ENCODE measurements at places on chromosomes 2 and 18.

- peak; percentile 5 for DNase-seq
Observed at GRCh38 chr2:126886211-126886915, 12.3 kb upstream of the TEX51 start.

- DNase-seq = no peak
Observed at GRCh38 chr2:206531996-206532543, 88.7 kb downstream of the ADAM23 start.

DNA sequence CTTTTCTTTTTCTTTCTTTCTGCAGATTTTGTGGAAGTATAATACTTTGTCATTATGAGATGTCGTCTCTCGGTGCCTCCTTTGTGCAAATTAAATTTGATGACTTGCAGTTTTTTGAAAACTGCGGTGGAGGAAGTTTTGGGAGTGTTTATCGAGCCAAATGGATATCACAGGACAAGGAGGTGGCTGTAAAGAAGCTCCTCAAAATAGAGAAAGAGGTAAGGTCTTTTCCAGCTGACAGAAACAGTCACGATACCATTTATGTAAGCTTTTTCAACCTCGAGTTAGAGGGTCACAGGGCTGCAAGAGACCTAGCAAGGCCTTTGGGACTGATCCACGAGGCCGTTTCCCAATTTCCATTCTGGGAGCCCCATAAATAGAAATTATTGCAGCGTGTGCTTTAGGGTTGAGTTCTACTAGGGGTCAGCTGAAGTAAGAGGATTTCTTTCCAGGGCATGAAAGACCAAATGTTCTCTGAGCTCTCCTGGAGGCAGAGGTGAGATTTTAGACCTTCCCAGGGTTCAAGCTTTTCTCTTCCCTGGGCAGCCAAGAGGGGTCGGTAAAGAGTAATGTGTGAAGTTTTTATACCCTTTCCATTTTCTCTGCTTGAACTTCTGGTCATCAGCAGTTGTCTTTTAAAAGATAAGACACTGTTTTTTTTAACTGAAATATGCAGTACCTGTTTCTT, 15.5 kb downstream of the MAP3K20 start:
- no peak for DNase-seq

DNA sequence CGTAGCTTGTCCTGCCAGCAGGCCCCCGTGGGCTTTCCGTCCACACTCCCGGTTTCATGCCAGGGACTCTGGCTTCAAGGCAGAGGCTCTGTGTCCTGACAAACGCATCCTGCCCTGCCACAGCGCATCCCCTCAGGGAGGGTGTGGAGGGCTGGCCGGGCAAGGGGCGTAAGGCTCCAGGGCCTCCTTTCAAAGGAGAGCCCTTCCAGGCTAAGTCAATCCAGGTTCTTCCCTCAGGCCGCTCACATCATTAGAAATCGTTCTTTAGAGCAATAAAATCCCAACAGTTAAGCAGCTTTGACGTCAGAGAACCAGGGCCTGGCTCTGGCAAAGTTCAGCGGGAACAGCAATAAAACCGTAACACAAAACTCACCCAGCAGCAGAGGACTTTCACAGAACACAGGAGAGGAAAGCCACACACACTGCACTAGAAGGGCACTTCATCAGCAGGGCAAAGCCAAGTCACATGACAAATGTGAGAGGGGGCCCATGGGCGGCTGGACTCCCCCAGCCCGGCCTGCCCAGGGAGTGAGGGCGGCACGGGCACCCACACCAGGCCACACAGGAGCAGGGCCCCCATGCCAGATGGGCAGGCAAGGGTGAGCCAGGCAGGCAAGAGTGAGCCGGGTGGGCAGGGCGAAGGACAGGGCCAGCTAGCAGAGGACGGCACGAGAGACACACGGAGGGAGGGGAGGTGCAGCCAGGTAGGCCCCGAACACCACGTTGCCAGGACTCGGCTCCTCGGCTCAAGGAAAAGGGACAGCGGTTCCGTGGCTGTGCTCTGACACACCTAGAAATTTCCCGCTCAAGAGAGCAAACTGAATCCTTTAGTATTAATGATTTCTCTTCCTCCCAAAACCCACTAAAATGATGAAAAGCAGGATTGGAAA, 52.0 kb downstream of the HDAC4 start:
- DNase-seq = no peak

DNA sequence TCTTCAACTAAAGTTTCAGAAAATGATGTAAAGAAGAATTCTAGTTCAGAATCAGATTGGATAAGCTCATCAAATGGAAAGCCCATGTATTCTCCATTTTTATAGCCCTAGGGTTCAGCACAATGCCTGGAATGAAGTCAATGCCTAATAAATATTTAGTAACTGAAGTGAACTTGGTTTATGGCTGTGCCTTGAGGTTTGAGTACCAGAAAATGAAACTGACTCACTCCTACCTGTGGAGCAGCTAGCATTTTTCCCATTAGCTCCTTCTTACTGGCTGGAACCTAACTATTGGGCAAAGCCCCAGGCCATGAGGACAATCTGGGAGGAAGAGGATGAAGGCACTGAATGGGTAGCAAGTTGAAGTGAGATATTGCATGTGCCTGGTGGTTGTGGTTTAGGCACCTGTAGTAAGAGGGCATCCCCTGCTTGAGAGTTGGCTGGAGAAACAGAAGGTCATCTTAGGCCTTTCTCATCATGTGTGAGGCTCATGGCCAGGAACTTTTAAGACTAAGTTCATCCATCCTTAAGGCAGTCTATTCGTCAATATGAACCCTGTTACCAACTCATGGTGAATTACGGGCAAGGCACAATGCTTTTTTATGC, 85.0 kb upstream of the LYPD1 start:
- no peak for DNase-seq

GRCh38 chr2:3175568-3175955, 202.1 kb downstream of the EIPR1 start:
- no peak for DNase-seq

DNA sequence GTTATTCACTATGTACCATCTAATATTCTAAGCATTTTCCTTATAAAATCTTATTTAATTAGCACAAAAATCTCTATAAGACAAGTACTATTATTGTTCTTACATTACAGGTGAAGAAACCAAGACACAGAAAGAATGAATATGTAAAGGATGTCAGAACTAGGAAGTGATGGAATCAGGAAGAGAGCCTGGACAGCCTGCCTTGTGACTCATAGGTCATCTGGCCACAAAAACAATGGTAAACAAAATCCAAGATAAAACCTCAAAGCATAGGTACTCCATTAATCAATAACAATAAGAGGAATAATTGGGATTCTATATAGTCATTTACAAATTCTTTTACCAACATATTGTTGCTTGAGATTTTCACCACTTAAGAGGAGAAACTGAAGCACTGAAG, 505.4 kb upstream of the PIK3C3 start:
- DNase-seq = no peak

DNA sequence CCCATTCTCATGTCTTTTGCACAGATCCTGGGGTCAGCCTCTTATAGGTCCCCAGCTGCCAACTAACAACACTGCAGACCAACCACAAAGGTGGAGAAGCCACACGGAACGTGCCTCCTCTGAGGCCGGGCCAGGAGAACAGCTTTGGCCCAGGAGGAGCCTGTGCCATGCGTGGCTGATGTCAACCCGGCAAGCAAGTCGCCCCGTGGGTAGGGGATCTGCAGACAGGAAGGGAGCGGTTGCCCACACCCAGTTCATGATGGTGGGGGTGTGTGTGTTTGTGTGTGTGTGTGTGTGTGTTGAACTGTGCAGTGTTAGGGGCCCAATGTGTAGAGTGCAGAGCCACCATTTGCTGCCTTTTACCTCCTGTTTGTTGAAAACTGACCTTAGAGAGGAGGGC, 2.4 kb upstream of the CLEC4F start:
- no peak for DNase-seq

DNA sequence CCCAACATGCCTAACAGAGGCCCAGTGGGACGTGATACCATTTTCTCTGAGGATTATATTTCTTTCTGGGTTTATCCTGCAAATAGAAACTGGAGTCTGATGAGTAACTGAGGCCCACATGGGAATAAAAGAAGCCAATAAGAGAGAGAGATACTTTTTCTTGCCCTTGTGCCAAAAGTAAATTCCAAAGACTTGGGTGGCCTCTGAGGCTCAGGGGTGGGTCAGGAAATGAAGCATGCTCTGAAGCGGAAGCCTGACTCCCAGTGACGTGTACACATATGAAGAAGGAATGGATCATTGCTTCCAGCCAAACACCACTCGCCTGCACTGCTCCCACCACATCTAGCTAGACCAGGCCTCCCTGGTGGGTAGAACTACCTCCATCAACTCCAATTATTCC, 273.6 kb upstream of the NCKAP5 start:
- DNase-seq = no peak

DNA sequence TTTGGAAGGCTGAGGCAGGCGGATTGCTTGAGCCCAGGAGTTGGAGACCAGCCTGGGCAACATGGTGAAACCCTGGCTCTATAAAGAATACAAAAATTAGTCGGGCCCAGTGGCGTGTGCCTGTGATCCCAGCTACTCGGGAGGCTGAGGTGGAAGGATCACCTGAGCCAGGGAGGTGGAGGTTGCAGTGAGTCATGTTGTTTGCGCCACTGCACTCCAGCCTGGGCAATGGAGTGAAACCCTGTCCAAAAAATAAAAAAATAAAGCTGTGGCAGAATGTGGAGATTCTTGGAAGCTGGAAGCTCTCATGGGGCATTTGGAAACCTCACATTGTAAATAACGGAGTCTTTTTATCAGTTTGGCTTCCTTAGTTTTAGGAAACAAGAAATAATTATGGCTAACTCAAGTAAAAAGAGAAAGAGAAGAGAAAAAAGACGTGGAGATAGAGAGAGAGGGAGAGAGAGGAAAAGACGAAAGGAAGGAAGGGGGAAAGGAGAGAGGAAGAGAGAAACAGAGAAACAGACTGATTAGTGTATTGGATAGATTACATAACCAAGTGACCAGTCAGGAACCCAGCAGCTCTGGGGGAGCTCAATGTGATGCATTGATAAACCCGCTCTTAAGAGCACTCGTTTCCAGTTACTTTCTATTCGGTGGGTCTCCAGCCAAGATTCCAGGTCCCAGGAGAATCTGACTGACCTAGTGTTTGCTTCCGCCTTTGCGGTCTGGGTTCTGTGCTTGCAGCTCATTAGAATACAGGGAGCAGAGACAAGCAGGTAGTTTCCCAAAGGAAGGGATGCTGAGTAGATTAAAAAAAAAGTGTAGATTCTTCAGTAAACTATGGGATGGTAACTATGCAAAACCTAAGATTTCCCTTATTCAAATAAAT, 1.1 kb upstream of the SPAST start:
- DNase-seq = no peak
